ENCODE measurements at places on chromosomes 16 and 17.
A peak's percentile ranks its signal among the peaks of the same experiment; 100 is the strongest.

- no peak for DNase-seq
Observed at GRCh38 chr17:47254403-47254943, 846 bp downstream of the ITGB3 start.

DNA sequence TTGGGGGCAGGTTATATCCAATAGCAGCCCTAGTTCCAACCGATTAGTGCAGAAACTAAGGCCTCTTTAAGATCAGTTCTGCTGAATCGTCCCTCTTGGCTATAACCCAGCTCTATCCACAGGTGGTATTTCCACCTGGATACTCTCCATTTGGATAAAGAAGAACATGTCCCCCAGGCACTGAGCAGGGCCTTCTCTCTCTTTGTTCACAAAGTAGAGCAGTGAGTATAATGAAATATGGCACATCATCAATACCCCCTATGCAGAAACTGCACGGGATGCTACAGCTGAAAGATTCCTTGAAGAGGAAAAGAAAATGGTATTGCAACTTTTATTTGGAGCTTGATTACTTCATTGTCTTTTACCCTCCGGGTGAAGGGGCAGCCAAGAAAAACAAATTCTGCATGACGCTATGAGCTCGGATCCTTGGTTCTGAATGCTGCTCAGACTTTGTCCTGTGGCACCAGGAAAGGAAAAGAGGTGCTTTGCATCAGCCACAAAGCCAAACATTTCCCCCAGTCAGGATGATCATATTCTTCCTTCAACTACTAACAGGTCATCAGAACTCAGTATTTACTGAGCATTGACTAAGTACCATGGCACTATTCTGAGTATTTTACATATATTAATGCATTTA is 399.7 kb downstream of the NPIPA8 start:
- DNase-seq = no peak

DNA sequence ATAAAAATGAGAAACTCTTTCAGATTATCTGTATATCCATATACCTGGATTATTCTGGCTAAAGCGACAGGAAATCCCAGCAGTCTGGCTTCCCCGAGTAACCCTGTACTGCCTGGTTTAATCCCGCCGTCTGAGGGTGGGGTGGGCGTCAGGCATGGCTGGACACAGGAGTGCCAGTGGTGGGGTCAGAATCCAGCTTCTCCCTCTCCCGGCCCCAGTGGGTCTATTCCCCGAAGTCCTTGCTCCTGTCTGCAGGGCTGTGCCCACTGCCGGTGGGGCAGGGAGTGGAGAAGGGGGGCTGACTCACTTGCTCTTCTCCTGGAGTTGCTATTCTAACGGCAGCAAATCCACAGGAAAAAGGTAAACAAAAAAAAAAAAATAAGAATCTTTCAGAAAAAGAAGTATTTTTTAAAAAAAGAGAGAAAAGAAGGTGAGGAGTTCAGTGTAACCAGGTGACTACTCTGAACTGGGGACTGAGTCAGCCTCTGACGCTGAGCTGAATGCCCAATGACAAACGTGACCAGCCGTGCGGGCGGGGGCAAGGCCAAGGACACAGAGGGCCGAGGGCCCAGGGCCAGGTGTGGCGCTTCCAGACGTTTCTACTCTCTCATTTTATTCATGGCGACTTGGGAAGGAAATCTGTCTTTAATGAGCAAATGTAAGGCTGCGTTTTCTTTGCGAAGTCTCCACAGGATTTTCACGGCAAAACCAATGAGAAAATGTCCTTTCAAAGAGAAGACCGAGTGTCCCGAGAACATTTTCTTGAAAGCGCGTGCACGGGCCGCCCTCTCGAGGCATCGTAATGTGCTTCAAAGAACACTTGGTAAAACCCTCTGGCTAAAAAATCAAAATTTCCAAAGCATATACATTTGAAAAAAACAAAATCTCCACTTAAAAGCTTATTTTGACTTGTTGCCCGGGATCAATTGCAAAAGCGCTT is 20.2 kb downstream of the FOXF1 start:
- no peak for DNase-seq

DNA sequence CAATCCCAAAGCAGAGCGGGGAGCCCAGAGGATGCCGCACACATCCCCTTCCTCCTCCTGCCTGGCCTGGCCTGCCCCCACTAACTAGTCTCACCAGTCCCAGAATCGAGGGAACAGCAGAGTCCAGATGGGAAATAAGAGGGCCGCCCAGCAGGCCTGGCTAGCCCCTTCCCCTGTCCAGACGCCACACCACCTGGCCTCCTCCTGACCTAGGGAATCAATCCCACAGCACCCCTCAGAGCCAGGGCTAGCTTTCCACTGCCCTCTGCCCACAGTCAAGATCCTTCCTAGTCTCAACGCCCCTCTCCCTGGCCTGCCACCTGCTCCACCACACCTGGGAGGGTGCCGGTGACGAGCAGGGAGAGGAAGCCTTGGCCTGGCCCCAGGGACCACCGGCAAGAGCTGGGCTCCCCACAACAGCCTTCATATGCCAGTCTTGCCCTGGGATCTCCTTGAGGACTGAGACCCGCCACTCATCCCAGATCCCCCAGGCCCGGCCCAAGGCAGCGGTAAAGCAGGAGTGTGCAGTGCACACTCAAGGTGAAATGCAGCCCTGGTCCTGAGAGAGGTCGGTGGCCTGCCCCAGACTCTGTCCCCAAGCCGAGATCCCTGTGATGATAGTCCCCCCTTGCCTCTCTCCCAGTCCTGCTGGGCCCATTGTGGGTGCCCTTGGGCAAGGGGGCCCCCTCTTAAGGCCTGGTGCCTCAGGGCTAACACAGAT is 27.9 kb downstream of the KATNB1 start:
- DNase-seq = no peak

DNA sequence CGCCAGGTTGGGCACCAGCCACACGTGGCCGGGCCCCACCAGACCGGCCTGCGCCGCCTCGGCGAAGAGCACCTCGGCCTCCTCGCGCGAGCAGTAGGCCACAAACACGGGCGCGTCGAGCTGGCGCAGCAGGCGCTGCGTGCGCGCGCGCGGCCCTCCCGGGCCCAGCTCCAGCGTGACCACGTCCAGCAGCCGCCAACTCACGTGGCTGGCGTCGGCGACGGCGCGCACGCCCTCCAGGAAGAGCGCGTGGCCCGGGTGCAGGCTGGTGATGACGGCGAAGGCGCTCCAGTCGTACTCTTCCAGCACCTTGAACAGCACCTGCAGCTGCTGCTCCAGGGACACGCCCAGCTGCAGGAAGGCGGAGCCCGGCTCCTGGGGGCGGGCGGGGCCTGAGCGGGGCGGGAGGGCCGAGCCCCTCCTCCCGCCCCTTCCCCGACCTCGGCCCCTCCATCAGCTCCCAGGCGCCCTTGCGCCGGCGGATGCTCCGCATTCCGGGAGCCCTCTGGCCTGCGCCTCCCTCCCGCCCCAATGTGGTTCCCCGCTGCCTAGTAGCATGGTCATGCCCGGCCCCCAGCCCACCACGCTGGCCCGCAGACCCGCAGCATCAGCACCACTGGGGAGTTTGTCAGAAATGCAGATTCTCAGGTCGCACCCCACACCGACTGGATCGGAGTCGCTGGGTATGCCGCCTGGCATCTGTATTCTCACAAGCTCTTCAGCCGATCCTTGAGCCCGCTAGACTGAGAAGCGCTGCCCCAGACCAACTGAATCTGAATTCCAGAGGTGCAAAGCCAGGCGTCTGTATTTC is 7.2 kb downstream of the GRIN2C start:
- DNase-seq = no peak

DNA sequence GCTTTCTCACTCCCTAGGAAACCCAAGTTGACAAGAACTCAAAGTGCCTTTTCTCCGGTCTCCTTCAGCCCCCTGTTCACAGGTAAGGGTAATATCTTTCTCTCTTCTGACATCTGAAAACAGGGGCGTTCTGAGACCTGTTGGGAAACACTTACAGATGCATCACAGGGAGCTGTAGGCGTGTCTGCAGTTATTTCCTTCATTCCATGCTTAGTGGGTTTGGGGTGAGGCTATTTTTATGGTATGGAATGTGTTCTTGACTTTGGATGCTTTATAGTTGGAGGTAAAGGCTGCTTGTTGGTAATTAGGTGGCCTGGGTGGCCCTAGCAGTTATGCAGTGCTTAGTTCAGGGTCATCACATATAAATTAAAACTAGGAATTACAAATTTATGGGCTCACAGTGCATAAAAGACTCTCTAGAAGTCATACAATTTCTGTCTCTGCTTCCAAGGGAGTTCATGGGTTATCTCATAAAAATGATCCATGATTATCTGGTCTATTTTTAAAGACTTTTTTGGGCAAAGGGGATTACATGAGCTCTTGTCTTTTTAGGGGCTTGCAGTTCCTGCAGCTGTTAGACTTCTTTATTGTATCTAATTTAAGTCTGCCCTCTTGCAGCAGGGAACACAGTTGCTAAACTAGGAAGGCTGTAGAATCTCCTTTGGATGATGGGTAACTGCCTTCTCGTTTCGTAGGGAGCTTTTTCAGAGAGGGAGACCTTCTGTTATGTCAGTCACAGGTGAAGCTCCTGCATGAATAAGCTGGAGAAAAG is 10.2 kb downstream of the SOCS7 start:
- DNase-seq = no peak

DNA sequence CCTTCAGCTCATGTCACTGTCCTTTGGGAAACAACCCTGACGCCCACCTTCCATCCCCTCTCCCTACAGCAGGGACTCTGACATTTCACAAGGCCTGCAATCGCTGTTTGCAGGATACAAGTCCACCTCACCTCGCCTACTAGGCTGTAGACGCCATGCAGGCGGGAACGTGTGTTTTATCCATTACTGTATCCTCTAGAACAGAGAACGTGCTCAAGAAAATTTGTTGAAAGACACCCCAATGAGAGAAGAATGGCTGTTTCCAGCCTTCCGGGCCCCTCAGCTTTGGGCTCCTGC is 1.5 kb upstream of the TTYH2 start:
- no peak for DNase-seq

DNA sequence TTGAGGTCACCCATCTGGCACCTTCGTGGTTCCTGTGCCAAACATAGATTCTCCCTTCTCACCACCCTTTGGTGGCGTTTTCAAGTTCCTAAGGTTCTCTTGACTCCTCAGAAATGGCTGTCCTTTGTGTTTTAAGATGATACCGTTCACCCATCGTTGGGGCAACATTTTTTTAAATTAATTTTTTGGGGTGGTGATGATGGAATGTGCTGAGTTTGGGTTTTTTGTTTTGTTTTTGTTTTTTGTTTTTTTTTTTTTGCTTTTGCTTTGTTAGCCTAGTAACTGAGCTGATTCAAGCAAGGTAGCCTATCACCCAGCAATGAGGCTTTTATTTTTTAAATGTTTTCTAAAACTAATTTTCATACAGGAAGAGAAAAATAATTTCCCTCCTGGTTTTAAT is 2.6 kb downstream of the CHST4 start:
- DNase-seq = no peak

- DNase-seq = no peak
Observed at GRCh38 chr16:586047-586644, 3.7 kb upstream of the RAB40C start.

GRCh38 chr17:77841742-77842527 is 116.6 kb upstream of the TNRC6C start:
- no peak for DNase-seq

DNA sequence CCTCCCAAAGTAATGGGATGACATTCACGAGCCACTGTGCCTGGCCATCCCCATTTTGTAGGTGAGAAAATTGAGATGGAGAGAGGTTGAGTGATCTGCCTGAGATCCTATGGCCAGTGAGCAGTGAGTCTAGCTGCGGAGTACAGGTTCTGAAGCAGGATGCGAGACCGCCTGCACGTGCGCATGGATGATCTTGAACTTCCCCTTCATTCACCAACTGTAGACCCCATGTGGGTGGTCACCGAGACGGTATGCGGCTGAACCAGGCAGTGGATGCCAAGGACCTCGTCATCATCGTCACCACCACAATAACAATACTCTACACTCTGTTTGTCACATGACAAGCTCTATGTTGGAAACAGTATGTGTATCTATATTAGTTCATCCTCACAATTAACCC is 6.2 kb upstream of the SPNS3 start:
- DNase-seq = no peak

GRCh38 chr17:70968302-70968701 is 799.0 kb downstream of the KCNJ2 start:
- no peak for DNase-seq

- peak; percentile 84 for DNase-seq
Observed at GRCh38 chr16:89721546-89722391, 432 bp downstream of the ZNF276 start.

DNA sequence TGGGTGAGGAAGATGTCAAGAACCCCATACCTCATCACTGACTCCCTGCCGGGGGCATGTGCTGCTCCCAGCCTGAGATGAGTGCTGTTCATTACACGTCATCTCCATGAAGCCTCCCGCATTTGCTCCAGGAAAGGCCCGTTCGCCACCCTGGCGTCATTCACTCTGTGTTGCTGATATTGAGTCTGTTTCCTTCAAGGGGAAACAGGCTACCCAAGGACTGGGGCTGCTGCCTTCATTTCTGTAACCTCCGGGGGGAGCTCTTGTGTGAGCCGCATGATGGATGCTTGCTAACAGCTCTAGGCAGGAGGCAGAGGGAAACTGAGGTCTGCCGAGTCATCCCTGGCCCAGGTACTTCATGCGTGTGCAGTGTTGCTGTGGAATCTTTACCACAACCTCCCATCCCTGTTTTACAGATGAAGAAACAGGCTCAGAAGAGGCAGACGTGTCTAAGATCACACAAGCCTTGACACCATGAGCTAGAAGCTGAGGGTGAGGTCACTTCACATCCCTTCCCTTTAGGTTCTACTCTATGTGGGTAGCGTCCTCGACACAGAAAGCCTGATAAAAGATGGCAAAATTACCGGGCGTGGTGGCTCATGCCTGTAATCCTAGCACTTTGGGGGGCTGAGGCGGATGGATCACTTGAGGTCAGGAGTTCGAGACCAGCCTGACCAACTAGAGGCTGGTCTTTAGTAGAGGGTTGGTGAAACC is 3.5 kb upstream of the ARMC5 start:
- no peak for DNase-seq

DNA sequence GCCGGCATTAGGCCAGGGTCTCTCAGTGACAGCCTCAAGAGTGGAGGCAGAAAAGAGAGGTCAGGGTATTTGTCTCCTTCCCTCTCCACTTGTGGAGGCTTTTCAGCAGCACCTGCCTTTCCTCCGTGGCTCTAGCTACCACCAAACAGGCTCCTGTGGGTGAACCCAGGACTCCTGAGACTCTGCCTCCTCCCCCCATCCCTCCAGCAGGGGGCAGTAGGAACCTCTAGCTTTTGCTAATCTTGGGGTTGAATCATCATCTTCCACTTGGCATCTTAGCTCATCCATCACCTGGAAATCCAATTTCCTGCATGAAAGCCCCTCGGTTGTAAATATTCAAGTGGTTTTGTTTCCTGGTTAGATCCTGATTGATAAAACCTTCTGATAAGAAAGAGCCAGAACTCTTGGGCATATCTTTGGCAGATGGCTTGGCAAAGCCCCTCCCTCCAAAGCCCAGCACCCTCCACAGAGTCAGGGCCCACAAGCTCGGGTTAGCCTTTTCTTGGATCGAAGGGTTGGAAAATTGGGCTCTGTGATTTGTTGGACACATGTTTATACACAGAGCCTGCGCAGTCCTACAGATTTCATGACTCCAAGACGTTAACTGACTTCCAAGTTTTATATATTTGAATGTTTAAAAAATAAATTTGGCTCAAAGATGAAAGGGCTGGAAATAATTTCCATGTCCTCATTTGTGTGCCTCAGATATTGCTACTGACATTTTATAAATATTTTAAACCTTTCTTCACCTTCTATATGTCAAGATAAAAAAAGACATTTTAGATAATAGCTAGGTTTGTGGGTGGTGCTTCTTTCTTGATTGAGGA is 322.1 kb downstream of the MAP2K4 start:
- DNase-seq = peak; percentile 62

GRCh38 chr17:73237714-73238113 is 24.0 kb downstream of the CPSF4L start:
- no peak for DNase-seq
